ENCODE measurements at places on chromosomes 2 and 18. TPM values are rescaled to one million over a fixed set of nuclear protein-coding genes. Genes with fewer than 3 reads are reported as not detected.

- no peaks in the 10 kb centered on the region for H3K36me3 ChIP-seq
- no peak overlapping the region for H3K4me3 ChIP-seq
- no peaks in the 10 kb centered on the region for H3K4me1 ChIP-seq
- H3K27ac ChIP-seq: no peak overlapping the region
Measured at GRCh38 chr18:23105581-23106219, 29.6 kb upstream of the CABLES1 start.

- H3K4me3 ChIP-seq: no peak overlapping the region
- peaks cover 26% of the 10 kb centered on the region for H3K4me1 ChIP-seq
- no peak for DNase-seq
Measured at GRCh38 chr2:172251231-172251630, 148.5 kb upstream of the DLX2 start.

The UGT1A3 gene
- total RNA-seq: not detected

The FN1 gene
- 888 TPM for total RNA-seq

- no peaks in the 10 kb centered on the region for H3K4me1 ChIP-seq
- no peak overlapping the region for H3K4me3 ChIP-seq
- DNase-seq: no peak
- H3K27me3 ChIP-seq: no peaks in the 10 kb centered on the region
Measured at GRCh38 chr2:15009681-15010080, 377.2 kb downstream of the LRATD1 start.

DNA sequence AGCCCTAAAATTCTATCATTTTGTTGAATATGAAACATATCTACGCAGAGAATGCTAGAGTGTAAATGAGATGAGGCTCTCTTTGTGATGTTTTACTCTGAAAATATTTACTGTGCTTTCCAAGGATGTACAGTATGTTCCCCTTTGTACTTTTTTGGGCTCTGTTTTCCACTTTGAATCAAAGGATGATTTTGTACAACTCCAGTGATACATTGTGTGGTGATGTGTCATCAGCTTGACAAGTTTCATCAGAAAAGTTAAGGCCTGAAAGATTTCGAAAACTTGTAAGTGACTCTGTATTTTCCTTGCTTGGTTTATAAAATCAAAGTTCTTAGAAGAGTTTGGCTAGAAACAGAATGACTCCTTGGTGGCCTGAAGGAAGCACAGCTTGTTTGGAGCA, 206.3 kb downstream of the LTBP1 start:
- H3K4me1 ChIP-seq: peaks cover 7% of the 10 kb centered on the region
- no peak overlapping the region for H3K27ac ChIP-seq
- H3K4me3 ChIP-seq: no peak overlapping the region
- peaks cover 4% of the 10 kb centered on the region for H3K36me3 ChIP-seq
- no peak for DNase-seq

The NBAS gene
- total RNA-seq: 56.8 TPM

DNA sequence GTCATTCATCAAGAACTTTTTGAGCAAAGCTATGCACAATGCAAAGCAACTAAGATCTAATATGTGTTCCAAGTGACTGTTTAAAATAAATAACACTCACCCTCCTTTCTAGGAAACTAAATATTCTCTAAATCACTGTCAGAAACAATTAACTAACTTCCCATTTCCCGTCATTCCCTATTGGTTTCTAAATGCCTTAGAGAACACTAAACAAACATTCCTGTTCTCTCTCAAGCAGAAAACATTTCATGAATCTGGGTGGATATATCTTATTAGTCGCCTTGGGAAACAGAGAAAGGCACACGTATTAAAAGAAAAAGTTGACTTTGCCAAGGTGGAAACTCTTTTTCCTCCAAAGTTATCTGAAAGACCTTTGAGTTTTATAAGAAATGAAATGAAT, 735.2 kb downstream of the MBD2 start:
- DNase-seq: no peak
- H3K36me3 ChIP-seq: no peaks in the 10 kb centered on the region
- no peaks in the 10 kb centered on the region for H3K27me3 ChIP-seq
- no peaks in the 10 kb centered on the region for H3K4me1 ChIP-seq
- no peak overlapping the region for H3K27ac ChIP-seq
- no peak overlapping the region for H3K4me3 ChIP-seq

DNA sequence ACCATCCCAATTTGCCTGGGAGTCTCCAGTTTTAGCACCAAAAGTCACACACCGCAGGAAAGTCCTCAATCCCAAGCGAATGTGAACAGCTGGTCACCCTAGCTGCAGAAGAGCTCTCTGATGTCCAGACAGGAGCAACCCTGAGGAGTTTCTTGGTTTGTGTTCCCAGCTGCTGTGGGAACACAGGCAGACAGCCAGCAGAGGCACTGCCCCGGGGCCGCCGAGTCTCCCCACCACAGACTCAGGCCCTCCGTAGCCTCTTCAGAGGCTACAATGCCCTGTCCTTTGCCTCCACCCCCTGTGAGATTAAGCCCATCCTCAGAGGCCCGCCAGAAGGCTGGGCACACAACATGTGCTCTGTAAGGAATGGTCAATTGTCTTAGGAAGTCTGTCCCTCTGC, 111.5 kb downstream of the TTC32 start:
- H3K4me1 ChIP-seq: peaks cover 15% of the 10 kb centered on the region
- no peak overlapping the region for H3K27ac ChIP-seq
- no peaks in the 10 kb centered on the region for H3K36me3 ChIP-seq
- no peak overlapping the region for H3K4me3 ChIP-seq

The IL1B gene
- total RNA-seq: not detected

- no peaks in the 10 kb centered on the region for H3K36me3 ChIP-seq
- H3K27me3 ChIP-seq: no peaks in the 10 kb centered on the region
- H3K4me3 ChIP-seq: no peak overlapping the region
- peaks cover 17% of the 10 kb centered on the region for H3K4me1 ChIP-seq
- no peak for DNase-seq
- H3K27ac ChIP-seq: no peak overlapping the region
Measured at GRCh38 chr2:102100371-102101096, 42.0 kb upstream of the IL1R1 start.

The CFAP221 gene
- total RNA-seq: 0.47 TPM

DNA sequence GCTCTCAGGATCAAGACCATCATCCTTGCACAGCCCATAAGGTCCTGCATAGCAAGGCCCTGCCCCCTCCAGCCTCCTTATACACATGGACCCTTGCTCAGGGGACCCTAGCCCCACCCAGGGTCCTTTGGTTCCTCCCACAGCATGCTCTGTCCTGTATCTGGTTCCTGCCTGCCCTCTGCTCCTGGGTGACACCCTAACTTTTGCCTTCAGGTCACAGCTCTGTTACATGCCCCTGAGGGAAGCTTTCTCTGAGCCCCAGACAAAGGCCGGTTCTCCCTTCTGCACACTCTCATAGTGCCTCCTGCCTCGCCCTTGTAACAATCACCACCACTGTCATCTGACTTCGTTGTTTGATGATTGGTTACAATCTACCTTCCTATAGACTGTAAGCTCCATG, 204.8 kb downstream of the SMAD2 start:
- no peak overlapping the region for H3K4me3 ChIP-seq
- H3K27me3 ChIP-seq: peaks cover 24% of the 10 kb centered on the region
- no peaks in the 10 kb centered on the region for H3K36me3 ChIP-seq
- no peaks in the 10 kb centered on the region for H3K4me1 ChIP-seq
- no peak overlapping the region for H3K27ac ChIP-seq
- DNase-seq: no peak

DNA sequence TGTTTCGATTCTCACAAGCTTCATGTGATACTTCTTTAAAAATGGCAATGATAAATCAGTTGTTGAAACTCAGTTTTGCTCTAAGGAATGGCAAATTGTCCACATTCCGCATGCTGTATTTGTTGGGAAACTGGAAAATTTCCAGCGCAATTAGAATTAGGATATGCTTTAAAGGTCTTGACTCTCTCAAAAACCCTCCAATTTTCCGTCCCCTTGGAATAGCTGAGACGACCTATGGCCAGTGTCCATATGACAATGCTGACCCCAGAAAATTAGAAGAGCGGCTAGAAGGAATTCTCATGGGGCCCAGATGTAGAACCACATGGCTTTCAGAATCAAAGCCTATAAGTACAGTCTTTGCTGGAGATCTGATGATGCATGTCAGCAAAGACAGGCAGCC, 170.8 kb downstream of the TMEM18 start:
- H3K4me3 ChIP-seq: no peak overlapping the region
- H3K36me3 ChIP-seq: no peaks in the 10 kb centered on the region
- DNase-seq: no peak
- no peaks in the 10 kb centered on the region for H3K4me1 ChIP-seq
- H3K27me3 ChIP-seq: peaks cover 10% of the 10 kb centered on the region

Data from heart right ventricle (tissue), 16 donors.